ENCODE measurements at places on chromosomes 7 and 10.

DNA sequence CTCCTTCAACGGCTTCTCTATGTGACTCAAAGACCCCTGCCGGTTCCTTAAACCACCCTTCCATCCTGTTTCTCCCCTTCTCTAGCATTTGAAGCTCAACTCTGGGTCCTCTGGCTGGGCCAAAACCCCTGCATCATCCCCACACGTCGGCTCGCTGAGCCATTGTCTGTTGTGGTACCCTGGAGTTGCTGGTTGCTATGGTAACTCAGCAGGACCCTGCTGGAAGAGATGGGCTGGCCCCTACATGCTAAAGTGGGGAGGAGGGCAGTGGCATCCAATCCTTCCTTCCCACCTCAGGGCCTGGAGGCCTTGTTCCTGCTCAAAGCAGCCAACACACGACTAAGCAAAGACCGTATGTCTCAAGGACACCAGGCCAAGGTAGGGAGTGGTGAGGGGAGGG, 452.5 kb downstream of the PLXNA4 start:
- no peak overlapping the region for H3K4me3 ChIP-seq
- H3K36me3 ChIP-seq: no peaks in the 10 kb centered on the region
- no peak overlapping the region for H3K27ac ChIP-seq
- no peaks in the 10 kb centered on the region for H3K4me1 ChIP-seq

DNA sequence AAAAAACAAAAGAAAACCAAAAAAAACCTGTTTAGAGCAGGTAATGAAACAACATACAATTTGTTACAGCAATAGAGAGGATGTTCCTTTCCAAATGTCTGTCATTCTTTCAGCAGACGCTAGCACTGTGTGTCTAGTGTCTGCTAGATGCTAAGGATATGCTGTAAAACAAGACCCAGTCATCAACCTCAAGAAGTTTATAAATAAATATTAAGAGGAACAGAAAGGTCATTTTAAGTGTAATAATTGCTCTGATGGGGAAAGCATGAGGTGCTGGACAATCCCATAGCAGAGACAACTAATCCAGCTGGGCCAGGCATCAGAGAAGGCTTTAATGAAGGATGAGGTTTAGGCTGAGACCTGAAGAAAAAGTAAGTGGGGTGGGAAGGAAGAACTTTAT, 23.3 kb upstream of the ASCC1 start:
- peaks cover 7% of the 10 kb centered on the region for H3K36me3 ChIP-seq
- H3K27me3 ChIP-seq: no peaks in the 10 kb centered on the region
- H3K4me3 ChIP-seq: no peak overlapping the region
- H3K4me1 ChIP-seq: peaks cover 3% of the 10 kb centered on the region

- DNase-seq: no peak
- peaks cover 1% of the 10 kb centered on the region for H3K4me1 ChIP-seq
- H3K4me3 ChIP-seq: no peak overlapping the region
- no peak overlapping the region for H3K27ac ChIP-seq
Observed at GRCh38 chr10:69845574-69846292, 44.0 kb downstream of the COL13A1 start.

GRCh38 chr10:20936396-20936795, 39.3 kb upstream of the NEBL start:
- no peak overlapping the region for H3K27ac ChIP-seq
- peaks cover 1% of the 10 kb centered on the region for H3K4me1 ChIP-seq
- H3K27me3 ChIP-seq: no peaks in the 10 kb centered on the region
- H3K36me3 ChIP-seq: no peaks in the 10 kb centered on the region
- H3K4me3 ChIP-seq: no peak overlapping the region

GRCh38 chr10:92972066-92972870, 88.3 kb upstream of the CYP26C1 start:
- no peak overlapping the region for H3K4me3 ChIP-seq
- DNase-seq: peak; percentile 52
- no peaks in the 10 kb centered on the region for H3K36me3 ChIP-seq
- H3K27ac ChIP-seq: no peak overlapping the region
- no peaks in the 10 kb centered on the region for H3K4me1 ChIP-seq

All from liver (tissue), 10 donors.